Activated CD8-positive, alpha-beta T cell treated with anti-CD3 and anti-CD28 coated beads, Interleukin-2, amount 10 ng/mL, durations not matched to agents 7 days and 5 days (primary cell): ENCODE measurements at places on chromosomes 3 and 15. TPM values are rescaled to one million over a fixed set of nuclear protein-coding genes. Genes with fewer than 3 reads are reported as not detected.

The FBXO40 gene
- total RNA-seq, result not detected

GRCh38 chr3:59268170-59268569 lies 218.3 kb upstream of the CFAP20DC start:
- no peak overlapping the region for H3K27ac ChIP-seq
- no peaks in the 10 kb centered on the region for H3K27me3 ChIP-seq
- no peak overlapping the region for H3K4me3 ChIP-seq

The TPRG1 gene
- 0.86 TPM for total RNA-seq

The RPS17 gene
- total RNA-seq, result 1,755 TPM

The KLHL6 gene
- total RNA-seq, result 27.4 TPM

GRCh38 chr15:67043939-67044771 lies 21.2 kb upstream of the SMAD3 start:
- no peak overlapping the region for H3K27ac ChIP-seq
- H3K36me3 ChIP-seq, result no peaks in the 10 kb centered on the region
- H3K27me3 ChIP-seq, result peaks cover 6% of the 10 kb centered on the region
- DNase-seq, result no peak

GRCh38 chr3:128335621-128336296 lies 130.9 kb downstream of the DNAJB8 start:
- DNase-seq, result no peak
- no peak overlapping the region for H3K4me3 ChIP-seq
- no peak overlapping the region for H3K27ac ChIP-seq
- H3K27me3 ChIP-seq, result no peaks in the 10 kb centered on the region

GRCh38 chr15:92773340-92773739 lies 117.8 kb upstream of the FAM174B start:
- DNase-seq, result no peak
- H3K27me3 ChIP-seq, result no peaks in the 10 kb centered on the region
- no peak overlapping the region for H3K27ac ChIP-seq
- no peaks in the 10 kb centered on the region for H3K4me1 ChIP-seq
- H3K4me3 ChIP-seq, result no peak overlapping the region

The ADPRH gene
- 3.2 TPM for total RNA-seq
